SW 1271 (cell line): ENCODE measurements at places on chromosomes 4 and X.

DNA sequence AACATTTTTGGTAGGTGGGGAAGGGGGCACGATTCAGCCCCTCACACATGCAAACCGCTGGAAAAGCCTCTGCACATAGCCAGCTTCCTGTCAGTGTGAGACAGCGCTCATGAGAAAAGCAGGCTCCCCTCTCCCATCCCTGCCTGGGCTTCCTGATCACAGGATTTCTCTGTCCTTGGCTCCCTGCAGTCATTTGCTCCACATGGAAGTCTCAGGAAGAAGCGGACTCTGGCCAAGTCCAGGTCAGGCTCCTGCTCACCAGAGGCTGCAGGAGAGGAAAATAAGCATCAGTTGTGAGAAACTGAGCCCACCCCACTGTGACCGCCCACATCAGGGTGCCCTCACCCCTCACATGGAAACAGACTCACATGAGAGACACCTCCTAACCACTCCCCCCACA lies 664.3 kb upstream of the TENM3 start:
- no peak for DNase-seq

GRCh38 chr4:125515016-125515415 lies 200.3 kb downstream of the FAT4 start:
- DNase-seq: no peak

DNA sequence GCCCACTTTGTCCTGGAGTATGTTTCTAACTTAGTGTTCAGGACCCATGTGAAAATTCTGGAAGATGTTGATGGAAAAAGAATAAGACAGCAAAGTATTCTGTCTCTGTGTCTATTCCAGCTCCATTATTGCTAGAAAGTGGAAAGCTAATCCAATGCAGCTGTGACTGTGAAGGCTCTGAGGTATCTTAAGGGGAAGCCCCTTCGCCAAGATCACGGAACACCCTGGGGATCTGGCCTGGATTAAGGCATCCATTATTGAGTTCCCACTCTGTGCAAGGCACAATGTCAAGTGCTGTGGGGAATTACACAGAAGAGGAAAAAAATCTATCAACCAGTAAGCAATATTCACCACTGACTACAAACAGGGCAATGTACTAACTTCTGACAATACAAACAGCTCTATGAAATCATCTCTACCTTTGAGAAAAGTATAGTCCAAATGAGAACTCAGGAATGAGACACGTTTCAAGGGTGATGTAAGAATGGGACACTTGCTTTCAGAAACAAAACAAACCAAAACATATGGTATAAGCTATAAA lies 222.1 kb downstream of the LDB2 start:
- DNase-seq: no peak

DNA sequence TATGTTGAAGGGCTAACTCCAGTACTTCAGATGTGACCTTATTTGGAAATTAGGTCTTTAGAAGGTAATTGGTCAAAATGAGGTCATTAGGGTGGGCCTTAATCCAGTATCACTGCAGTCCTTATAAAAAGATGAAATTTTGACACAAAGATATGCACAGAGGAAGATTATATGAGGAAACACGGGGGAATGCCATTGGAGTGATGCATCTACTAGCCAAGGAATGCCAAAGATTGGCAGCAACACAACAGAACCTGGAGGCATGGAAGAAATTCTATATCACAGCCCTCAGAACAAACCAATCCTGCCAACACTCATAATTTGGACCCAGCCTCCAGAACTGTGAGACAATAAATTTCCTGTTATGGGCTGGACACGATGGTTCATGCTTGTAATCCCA lies 17.6 kb downstream of the TRIM61 start:
- peak; percentile 36 for DNase-seq

DNA sequence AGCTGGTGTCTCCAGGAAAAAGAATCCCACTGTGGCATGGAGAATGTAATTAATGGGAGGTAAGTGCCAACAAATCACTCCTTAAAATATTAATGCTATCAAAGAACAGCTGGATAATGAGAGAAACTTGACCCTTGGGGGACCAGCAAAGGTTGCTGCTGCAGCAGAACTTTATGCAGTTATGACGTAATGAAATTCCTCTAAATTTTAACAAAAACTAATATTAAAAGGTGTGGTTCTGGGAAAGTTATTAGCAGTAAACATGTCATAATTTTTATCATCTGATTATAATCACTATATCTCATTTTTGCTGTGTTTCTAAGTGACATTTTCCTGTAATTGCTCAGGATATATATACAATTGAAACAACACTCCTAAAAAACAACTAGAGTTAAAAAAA lies 1.7 kb upstream of the SHISA3 start:
- no peak for DNase-seq

DNA sequence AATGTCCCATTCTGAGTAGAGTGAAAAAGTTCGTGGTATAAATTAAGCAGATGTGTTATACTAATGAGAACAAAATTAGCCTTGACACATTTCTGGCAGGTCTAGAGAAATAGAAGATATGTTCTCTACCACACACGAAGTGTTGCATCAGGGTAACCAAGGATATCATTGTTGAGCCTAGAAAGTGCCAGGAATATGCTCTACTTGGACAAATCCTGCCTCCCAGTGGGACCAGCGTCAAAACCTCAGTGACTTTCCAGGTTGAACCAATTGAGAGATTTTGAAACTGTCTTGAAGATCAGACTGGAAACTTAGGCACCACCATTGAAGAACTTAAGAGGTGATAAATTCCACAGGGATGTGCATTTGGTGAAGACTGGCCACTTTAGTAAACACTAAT lies 115.9 kb downstream of the HPGD start:
- DNase-seq: no peak
